ENCODE measurements at places on chromosomes 6 and 20. TPM values are rescaled to one million over a fixed set of nuclear protein-coding genes. Genes with fewer than 3 reads are reported as not detected.

DNA sequence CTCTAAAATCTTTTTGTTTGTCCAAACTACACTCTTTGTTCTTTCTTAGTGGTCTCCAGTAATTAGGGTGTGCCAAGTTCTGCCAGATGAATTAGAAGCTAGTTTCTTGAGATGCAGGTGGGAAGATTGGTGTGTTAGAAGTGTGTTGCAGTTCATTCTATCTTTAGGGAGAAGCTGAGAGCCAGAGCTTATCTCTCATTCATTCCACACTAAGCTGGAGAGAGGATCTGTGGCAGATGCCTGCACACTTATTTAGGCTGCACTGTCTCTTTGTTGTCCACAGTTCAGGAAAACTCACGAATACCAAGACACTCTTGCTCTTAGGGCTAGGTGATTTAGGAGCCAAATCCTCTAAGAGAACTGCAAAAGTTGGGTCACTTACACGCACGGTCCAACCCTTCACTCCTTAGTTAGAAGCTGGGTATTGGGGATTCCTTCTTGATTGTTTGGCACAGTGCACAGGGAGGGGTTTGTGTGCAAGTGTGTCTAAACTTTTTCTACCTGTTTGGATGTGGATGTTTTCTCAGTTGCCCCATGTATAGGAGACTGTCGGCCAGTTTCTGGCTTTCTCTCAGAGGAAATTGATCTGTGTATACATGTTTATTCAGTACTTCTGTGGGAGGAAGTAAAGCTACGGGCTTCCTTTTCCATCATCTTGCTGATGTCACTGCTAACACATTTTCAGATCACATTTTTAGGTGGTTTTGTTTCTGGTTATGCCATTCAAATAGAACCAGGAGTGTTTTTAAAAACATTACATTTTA is 49.5 kb downstream of the SMAP1 start:
- no peak overlapping the region for H3K27ac ChIP-seq
- H3K4me1 ChIP-seq = peaks cover 14% of the 10 kb centered on the region
- no peaks in the 10 kb centered on the region for H3K27me3 ChIP-seq

DNA sequence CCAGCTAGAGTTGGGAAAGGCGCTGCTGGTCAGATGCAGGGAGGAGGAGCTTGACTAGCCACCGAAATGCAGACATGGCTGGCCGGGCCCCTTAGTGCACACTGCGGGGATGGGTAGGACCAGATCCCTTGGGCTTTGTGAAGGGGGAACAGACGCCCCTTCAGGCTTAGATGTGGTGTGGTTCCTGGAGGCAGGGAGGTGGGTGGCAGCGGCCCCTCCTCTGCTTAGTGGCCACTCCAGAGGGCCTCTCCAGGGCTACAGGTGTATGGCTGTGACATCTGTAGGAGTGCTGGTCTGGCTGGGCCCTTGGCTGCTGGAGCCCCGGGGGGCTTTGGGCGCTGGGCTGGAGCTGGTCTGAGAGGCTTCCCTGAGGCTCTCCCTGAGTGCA is 5.9 kb downstream of the CCND3 start:
- no peak overlapping the region for H3K4me3 ChIP-seq
- H3K4me1 ChIP-seq = peaks cover 57% of the 10 kb centered on the region
- no peak for DNase-seq

GRCh38 chr20:62390317-62391164 is 3.6 kb downstream of the RPS21 start:
- DNase-seq = no peak
- no peaks in the 10 kb centered on the region for H3K27me3 ChIP-seq
- no peak overlapping the region for H3K4me3 ChIP-seq
- H3K4me1 ChIP-seq = peaks cover 33% of the 10 kb centered on the region
- H3K27ac ChIP-seq = no peak overlapping the region

DNA sequence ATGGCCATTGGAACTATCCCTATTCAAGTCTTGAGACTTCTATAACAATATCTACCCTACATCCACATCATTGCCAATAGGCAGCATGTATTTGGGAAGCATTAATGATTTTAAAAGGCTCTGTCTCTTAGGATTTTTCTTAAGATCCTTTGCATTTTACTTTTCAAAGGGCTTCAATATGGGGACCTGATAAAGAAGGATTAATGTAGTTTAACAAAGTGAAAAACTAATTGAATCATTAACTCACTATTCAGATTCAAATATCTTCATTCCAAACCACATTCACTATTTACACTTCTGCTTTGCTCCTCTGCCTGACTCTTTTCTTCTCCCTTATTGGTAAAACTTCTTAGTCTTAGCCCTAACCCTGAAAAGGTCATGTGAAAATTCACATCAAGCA is 333.0 kb downstream of the EPHA7 start:
- H3K27ac ChIP-seq = no peak overlapping the region
- no peak overlapping the region for H3K4me3 ChIP-seq
- no peaks in the 10 kb centered on the region for H3K36me3 ChIP-seq
- peaks cover 4% of the 10 kb centered on the region for H3K4me1 ChIP-seq

PPIL6 gene
- 1.0 TPM for polyA plus RNA-seq

DUSP15 gene
- 2.9 TPM for polyA plus RNA-seq
